ENCODE measurements at places on chromosomes 5 and 9. TPM values are rescaled to one million over a fixed set of nuclear protein-coding genes. Genes with fewer than 3 reads are reported as not detected.

- DNase-seq = no peak
Measured at GRCh38 chr5:38086777-38087176, 171.6 kb upstream of the EGFLAM start.

- DNase-seq = no peak
Measured at GRCh38 chr5:149724130-149724840, 5.8 kb upstream of the PPARGC1B start.

DNA sequence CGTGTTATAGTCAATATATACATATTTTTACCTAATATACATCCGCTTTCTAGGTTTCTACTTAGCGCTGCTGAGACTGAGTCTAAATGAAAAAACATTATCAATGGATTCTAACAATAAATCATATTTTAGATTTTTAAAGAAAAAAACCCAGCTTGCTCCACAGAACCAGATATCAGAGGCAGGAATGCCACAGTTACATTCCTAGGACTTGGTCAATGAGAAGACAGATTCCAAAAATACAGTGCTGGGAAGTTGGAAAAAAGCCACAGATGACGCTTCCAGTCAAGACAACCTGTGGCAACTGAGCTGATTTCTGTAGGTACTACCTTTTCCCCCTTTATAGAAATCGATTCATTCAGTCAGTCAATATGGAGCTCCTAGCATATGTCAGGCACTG is 577 bp upstream of the CCDC112 start:
- DNase-seq = no peak

GRCh38 chr5:69468631-69469030 is 24.0 kb upstream of the OCLN start:
- no peak for DNase-seq

Gene INSL6
- not detected for total RNA-seq

Gene PSAT1
- total RNA-seq = 0.83 TPM

Gene GPR150
- total RNA-seq = not detected

Gene FOXD4L5
- not detected for total RNA-seq

Gene STKLD1
- 0.27 TPM for total RNA-seq

Gene INSL4
- not detected for total RNA-seq

Gene TUSC1
- total RNA-seq = 12.0 TPM
